SK-MEL-5 (cell line): ENCODE measurements at places on chromosomes 4 and X. TPM values are rescaled to one million over a fixed set of nuclear protein-coding genes. Genes with fewer than 3 reads are reported as not detected.

The CDKL5 gene
- total RNA-seq, result 2.9 TPM in 2 replicates

DNA sequence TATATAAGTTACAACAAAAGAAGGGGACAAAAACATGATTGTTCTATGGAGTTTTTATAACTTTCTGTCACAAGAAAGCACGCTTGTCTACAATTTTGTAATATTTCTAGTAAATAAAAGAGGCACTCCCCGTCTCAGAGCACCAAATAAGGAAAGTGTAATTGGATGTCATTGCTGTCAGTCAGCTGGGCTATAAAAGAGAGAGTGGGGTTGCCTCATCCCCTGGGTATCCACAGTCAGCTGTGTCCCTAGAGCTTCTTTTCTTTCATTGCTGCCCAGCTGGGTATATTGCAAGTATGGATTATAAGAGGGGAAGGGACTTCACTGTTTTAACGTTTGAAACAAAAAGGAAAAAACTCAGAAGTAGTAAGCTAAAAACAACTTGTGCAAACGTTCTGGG is 61.3 kb downstream of the NPNT start:
- DNase-seq, result no peak

DNA sequence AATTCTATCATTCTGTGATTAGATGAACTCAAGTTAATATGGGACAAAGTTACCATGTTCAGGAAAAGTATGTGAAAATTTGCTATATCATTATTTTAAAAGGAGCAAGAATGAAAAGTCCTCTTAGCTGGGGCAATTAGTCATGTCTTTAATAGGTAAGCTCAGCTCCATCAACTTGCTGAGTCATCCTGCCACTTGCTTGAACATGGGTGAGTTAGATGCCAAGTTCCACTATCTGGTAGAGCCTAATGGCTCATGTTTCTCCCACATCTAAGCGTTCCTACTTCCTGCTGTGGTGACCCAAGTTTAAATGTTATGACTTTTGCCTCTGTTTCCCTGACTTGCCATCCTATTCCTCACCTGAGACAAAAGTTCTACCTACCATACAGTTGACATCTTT is 276.8 kb downstream of the ZNF674 start:
- DNase-seq, result no peak

GRCh38 chrX:15173411-15173810 is 96.5 kb downstream of the ASB9 start:
- DNase-seq, result no peak

GRCh38 chr4:82983444-82983843 is 27.2 kb downstream of the LIN54 start:
- DNase-seq, result no peak

GRCh38 chrX:123753656-123754350 is 21.0 kb upstream of the THOC2 start:
- no peak for DNase-seq

DNA sequence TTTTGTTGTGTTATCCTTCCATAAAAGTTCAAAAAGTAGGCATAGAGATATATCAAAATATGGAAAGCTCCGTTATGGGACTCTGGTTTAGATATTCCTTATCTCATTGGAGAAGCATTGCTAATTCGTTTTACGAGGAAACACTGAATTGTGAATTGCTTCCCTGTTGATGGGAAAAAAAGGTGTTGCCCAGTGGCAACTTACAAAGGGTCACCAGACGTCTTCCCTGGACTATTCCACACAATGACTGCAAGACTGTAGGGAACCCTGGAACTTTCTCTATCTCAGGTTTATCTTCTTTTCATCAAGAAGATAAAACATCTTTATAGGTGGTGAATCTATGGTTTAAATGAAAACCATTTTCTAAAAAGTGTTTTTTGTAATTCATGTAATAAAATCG is 137.7 kb downstream of the MID1 start:
- DNase-seq, result no peak
